ENCODE measurements at places on chromosomes 7 and 10. TPM values are rescaled to one million over a fixed set of nuclear protein-coding genes. Genes with fewer than 3 reads are reported as not detected.

NODAL gene
- not detected for total RNA-seq

R3HCC1L gene
- 10.6 TPM for total RNA-seq

ABCC2 gene
- total RNA-seq = 0.15 TPM

MRPS33 gene
- 33.5 TPM for total RNA-seq

HPSE2 gene
- total RNA-seq = not detected

All from smooth muscle cell of the coronary artery (primary cell).